ENCODE measurements at places on chromosomes 6 and 20. TPM values are rescaled to one million over a fixed set of nuclear protein-coding genes. Genes with fewer than 3 reads are reported as not detected.

The FOXF2 gene
- 0.41 TPM for total RNA-seq

The BFSP1 gene
- total RNA-seq = 2.4 TPM

The HRH3 gene
- not detected for total RNA-seq

DNA sequence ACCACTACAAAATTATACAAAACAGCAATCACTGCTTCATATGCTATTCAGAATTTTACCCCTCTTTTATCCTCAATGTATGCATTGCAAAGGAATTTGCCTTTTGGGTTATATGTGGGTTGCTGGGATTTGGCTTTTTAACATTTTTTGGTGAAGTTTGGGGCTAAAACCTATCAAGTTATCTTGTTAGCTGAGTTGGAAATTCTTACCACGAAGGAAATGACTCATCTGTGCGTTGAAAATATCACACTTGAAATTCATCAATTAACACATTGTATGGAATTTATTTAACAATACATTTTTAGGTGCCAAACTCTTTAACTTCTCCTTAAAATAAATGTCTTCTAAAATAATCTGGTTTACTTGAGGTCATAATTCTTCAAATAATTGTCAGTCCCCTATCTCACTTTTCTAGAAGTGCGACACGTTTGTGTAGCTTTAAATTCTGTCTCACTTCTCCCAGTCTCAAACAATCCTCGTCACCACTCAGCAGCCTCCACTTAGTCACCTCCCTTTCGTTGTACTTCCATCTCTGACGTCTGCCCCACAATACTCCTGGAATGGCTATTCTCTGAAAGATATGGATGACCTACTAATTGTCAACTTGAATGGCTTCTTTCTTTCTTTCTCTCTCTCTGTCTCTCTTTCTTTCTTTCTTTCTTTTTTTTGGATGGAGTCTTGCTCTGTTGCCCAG lies 88.5 kb downstream of the PHACTR1 start:
- no peak for DNase-seq

DNA sequence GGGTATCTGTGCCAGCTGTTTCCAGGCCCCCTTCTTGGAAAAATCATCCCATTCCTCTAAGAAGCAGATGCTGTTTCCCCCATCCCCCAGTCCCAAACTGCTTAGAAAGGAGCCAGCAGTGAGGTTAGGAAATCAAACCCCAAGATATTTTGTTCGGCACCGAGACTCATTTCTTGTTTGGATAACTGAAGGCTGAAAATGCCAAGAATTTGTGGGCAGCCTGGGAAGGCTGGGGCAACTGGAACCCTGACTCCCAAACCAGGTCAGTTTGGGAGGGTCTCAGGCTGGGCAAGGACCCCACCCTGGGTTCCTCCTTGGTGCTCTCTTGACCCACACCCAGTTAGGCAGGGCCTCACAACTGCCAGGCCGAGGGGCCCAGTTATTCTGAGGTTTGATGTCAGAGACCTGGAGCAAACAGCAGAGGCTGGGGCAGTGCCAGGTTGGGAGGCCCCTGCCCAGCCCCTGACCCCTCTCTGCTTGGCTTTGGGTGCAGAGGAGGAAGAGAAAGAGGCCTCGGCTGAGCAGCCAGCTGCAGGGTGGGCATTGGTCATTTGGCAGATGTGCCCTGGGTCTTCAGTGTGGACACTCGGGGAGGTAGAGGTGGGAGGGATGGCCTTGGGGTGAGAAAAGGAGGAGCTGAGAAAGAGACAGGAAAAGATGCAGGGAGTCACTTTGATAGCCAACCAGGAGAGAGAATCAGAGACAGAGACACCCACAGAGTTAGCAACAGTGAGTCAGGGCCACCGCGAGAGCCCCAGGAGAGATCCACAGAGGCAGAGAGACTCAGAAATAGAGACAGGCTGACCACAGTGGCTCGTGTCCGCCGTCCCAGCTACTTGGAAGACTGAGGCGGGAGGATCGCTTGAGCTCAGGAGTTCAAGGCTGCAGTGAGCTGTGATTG lies 5.0 kb downstream of the ANGPT4 start:
- no peak for DNase-seq

DNA sequence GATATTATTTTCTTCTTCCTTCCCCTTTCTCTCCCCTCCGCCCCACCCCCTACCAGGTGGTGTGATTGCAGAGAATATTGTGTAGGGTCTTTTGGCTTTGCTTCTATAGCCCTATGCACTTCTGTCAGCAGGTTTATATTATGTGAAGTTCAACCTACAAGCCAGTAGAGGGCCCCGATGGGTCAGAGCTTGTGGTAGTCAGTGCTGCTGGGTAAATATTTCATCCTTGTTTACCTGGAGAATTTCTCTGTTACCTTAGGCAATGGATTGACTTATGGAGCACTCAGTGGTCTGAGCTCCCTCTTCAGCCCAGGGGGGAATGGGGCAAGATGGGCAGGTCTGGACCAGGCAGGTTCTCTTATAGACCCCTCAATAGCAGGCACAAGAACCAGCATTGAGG lies 720.9 kb downstream of the GRIK2 start:
- DNase-seq = no peak

The CASS4 gene
- total RNA-seq = 3.0 TPM

DNA sequence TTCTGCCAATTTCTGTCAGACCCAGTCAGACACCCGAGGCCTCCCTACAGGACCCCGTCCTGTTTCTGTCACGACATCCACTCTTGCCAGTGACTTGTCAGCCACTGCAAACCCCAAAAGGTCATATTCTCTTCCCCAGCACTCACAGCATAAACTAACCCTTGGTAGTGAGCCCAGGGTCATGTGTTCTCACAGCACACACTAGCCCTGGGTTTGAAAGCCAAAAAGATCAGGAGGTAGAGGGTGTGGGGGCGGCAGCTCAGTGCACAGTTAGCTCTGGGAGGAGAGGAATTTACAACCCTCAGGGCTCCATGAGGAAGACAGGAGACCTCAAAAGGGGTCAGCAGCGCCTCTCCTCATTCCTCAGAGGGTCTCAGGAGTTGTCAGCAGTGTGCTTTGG lies 9.9 kb upstream of the SNX9 start:
- DNase-seq = no peak

The DNAH8 gene
- 0.14 TPM for total RNA-seq

DNA sequence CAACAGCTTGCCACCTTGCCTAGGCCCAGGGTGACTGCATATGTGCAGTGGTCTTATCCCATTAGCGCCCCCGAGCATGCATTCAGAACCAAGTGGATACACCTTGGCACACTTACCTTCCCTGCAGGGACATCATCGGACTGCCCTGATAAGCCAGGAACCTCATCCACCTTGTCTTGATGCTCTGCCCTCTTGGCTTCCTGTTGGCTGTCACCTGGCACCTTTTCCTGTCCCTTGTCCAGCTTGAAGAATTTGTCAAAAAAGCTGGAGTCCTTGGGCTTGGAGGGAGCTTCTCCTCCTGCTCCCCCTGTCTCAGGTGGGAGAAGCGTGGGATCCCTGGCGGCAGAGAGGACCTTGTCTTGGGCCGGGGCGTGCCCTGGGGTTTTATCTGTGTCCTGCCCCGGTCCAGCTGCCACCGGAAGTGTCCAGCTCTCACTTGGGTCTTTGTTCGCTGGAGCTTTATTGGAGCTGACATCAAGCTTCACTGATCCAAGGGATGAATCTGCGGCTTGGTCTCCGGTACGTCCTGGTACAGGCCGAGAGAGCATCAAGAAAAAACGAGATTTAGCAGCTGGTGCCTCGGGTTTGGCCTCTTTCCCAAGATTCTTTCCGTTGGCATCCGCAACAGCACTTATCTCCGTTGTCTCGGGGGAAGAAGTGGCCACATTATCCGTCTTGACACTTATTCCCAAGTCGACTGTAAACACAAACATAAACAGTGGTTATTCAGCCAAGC lies 42.0 kb downstream of the BCAS1 start:
- DNase-seq = no peak

The ABHD16B gene
- not detected for total RNA-seq

GRCh38 chr20:38209054-38209675 lies 44.1 kb upstream of the TGM2 start:
- DNase-seq = no peak

GRCh38 chr20:44573501-44573869 lies 8.9 kb upstream of the PKIG start:
- no peak for DNase-seq

GRCh38 chr6:125485757-125486156 lies 184.0 kb upstream of the HDDC2 start:
- no peak for DNase-seq

The TREML2 gene
- total RNA-seq = not detected

DNA sequence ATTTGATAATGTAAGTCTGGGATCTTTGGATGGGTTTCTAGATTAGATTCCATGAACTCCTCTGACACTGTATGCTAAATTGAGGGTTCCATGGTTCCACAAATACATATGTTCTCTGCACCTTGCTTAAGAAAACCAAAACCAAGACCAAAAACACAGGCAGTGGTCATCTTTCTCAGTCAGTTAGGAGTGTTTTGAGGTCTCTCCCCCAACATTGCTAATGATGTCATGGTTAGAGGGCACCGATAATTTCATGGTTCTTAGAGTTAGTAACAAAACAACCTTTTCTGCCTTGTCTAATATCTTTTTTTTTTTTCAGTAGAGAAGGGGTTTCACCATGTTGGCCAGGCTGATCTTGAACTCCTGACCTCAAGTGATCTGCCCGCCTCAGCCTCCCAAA lies 44.5 kb downstream of the ARID1B start:
- no peak for DNase-seq

DNA sequence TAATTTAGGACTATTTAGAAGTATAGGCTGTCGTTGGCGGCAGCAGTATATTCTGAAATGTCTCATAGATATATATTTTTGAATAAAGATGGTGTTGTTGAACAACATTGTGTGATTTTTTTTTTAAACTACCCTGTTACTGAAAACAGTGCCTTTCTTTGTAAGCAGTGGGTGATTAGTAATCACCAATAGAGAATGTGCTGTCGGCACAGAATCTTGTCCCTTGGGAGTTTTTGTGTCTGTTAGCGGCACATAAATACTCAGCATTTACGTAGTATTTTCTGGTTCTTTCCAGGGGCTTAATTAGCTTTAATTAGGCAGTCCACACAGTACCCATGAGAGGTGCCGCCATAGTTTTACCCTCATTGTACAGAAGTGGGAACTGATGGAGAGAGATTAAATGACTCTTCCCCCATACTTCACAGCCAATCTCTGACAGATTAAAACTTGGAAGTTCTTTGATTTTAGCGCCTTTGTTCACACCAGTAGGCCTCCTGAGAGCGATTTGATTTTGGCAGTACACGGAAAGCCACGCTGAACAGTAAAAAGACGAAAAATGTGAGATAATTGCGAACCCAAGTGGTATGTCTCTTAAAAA lies 58.8 kb downstream of the RPRD1B start:
- no peak for DNase-seq

DNA sequence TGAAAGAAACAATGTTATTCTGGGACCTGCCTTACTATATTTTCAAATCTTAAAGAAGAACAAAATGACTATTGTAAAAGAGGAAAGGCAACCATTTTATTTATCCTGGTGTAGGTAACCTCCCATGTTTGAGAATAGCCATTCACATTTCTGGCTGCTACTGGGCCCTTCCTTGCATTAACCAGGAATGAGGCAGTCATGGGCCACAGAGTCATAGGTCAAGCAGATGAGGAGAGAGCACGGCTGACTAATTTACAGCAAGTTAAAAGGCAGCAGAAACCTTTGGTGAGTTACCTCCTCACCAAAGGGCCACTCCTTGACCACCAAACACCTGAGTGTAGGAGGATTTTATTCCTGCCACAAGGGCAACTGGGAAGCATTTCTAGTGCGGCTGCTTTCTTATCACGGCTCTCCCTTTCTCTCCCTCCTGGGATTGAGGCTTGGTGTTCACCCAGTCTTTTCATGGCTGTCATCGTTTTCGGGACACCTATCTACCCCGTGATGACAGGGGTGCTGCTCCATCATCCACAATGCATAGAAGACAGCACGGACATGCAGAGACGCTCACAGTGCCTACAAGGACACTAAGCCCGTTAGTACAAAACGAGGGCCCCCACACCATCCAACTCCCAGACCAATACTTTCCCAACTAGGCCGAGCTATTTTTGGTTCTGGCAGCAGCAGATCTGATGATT lies 4.4 kb upstream of the LAMA4 start:
- no peak for DNase-seq

DNA sequence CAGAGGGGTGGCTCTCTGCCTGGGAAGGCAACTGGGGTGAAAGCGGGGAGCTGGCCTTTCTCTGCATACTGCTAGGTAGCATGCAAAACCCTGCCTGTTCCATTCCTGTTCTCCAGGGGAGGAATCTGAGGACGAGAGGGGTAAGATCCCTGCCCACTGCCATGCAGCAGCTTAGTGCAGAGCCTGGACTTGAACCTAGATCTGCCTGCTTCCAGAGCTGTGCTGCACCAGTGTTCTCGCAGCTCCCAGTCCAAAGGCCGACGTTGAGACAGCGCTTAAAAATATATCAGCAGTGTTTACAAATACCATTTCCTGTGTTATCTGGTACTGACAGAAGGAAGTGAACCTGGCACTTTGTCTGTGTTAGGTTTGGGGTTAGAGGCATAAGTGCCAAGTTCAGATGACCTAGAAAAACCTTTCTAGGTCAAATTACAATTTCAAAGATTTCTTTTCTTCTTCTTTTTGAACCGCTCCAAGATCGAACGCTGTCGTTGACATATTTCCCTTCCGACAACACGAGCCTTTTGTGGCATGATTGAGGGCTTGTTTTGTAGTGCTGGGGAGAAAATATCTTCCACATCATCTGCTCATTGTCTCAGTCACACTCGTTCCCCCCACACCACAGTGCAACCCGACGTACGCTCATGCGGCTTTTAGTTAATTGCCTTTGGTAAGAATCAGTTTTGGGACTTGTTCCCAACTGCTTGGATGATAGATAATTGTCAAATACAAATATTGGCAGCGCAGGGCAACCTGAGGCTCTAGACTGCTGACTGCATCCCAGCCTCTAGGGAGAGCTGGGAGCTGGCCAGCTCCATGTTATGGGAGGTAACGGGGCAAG lies 44.6 kb downstream of the TOX2 start:
- no peak for DNase-seq

DNA sequence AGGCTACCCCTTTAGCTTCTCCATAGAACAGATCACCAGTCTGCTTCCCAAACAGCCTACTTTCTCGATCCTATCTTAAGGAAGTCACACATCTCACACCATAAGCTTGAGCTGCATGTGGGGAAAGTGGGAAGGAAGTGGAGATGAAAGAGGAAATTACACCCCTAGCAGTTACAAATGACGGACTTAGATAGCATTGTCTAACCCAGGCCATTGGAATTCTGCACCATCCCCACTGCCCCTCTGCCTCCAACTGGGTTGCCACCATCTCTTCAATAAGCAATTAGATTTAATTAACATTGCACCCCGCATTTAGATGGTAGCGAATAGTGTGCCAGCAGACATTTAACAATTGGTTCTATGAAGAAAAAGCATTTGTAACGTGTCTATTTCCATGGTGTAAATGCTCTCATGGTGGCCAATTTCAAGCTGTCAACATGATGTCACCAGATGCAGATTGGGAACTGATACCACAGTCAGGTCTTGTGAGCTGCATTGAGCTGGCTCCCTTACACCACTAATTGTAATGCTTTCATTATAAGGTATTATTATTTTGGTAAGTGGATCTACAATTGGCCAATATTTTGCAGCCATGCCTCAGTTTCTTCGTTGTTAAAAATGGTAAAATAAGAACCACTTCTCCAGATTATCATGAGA lies 124.7 kb downstream of the CD24 start:
- no peak for DNase-seq

Data from thoracic aorta (tissue), 2 donors.